ENCODE measurements at places on chromosomes 2 and 18. TPM values are rescaled to one million over a fixed set of nuclear protein-coding genes. Genes with fewer than 3 reads are reported as not detected.

The COLEC11 gene
- total RNA-seq = 0.29 TPM

- no peak for DNase-seq
These were observed 3.9 kb downstream of the GORASP2 start for GRCh38 chr2:170932948-170933347.

- no peak for DNase-seq
These were observed 87.8 kb upstream of the UPP2 start for GRCh38 chr2:158013891-158014290.

The SOX11 gene
- 12.7 TPM for total RNA-seq

The PAX3 gene
- not detected for total RNA-seq

Data from glomerular endothelial cell (primary cell).